ENCODE measurements at places on chromosomes 2 and 18. TPM values are rescaled to one million over a fixed set of nuclear protein-coding genes. Genes with fewer than 3 reads are reported as not detected.

DNA sequence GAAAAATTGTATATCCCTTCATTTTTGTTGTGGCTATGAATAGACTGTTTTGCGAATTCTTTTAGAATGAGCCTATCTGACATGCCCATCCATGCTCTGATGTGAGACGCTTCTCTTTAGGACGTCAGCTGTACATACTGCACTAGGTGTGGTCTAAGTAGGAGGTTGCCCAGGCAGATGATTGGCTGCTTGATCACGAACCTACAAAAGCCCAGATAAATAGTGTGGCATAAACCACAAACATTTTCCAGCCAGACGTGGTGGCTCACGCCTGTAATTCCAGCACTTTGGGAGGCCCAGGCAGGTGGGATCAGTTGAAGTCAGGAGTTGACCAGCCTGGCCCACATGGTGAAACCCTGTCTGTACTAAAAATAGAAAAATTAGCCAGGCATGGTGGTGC lies 251.8 kb downstream of the AGAP1 start:
- no peak for DNase-seq

DNA sequence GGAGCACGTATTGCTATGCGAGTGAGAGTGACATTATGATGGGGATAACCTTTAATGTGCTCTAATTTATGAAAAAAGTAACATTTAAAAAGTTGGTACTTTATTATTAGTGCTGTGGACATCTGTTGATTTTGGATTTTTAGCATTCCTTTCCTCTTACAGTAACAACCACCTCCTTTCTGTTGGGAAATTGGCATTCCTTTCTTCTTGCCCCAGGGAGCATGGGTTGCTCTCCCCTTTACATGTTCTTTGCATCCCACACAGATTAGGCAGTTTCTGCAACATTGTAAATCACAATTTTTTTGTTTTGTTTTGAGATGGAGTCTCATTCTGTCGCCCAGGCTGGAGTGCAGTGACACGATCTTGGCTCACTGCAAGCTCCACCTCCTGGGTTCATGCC lies 300.2 kb downstream of the LPIN1 start:
- DNase-seq, result no peak

- DNase-seq, result no peak
Observed at GRCh38 chr2:230208576-230208975, 11.2 kb downstream of the SP110 start.

GRCh38 chr2:85255813-85256594 lies 71.8 kb downstream of the TGOLN2 start:
- no peak for DNase-seq

DNA sequence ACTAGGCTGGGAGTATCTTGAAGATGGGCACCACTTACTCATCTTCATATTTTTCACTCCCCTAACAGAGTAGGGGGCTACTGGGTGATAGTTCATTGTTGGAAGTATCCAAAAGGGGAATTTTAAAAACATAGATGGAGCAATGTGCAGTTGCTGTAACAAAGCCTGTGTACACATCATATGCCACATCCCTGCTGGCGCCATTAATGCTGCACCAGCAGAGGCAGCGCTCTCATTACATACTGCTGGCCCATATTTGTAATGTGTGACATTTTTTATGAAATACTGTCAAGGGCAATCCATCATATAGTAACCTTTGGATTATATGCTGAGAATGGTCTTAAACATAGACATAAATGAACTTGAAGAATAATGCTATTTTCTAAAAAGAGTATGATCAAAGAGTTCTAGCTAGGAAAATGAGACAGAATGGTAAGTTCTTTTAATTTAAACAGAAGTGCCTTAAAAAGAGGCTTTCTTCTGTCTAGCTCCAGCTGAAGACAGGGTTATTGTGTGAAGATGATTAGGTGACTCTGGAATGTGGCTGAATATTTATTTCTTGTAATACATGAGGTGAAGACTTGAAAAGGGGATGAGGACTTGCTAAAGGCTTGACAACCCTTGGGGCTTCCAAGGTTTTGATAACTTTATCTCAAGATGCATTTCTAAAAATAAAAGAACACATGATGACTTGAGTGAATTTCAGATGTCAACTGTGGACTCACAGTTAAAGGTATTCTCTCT lies 2.4 kb upstream of the TMEM178A start:
- no peak for DNase-seq

GRCh38 chr2:158025255-158025996 lies 76.2 kb upstream of the UPP2 start:
- no peak for DNase-seq

DNA sequence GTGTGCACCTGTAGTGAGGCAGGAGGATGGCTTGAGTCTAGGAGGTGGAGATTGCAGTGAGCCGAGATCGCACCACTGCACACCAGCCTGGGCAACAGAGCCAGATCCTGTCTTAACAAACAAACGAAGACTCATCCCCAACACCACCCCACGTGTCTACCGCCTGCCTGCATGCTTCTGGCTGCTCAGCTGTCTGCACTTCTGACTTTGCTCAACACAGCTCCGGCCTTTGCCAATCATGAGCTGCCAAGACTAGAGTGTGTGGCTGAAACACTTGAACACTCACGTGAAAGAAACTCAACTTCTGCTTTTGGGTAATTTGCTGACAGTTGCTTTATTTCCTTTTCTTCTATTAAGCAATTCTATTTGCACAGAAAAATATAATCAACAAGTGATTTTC lies 32.1 kb upstream of the SP3 start:
- DNase-seq, result no peak

GRCh38 chr18:74935434-74935833 lies 273.5 kb downstream of the PTGR3 start:
- no peak for DNase-seq

DNA sequence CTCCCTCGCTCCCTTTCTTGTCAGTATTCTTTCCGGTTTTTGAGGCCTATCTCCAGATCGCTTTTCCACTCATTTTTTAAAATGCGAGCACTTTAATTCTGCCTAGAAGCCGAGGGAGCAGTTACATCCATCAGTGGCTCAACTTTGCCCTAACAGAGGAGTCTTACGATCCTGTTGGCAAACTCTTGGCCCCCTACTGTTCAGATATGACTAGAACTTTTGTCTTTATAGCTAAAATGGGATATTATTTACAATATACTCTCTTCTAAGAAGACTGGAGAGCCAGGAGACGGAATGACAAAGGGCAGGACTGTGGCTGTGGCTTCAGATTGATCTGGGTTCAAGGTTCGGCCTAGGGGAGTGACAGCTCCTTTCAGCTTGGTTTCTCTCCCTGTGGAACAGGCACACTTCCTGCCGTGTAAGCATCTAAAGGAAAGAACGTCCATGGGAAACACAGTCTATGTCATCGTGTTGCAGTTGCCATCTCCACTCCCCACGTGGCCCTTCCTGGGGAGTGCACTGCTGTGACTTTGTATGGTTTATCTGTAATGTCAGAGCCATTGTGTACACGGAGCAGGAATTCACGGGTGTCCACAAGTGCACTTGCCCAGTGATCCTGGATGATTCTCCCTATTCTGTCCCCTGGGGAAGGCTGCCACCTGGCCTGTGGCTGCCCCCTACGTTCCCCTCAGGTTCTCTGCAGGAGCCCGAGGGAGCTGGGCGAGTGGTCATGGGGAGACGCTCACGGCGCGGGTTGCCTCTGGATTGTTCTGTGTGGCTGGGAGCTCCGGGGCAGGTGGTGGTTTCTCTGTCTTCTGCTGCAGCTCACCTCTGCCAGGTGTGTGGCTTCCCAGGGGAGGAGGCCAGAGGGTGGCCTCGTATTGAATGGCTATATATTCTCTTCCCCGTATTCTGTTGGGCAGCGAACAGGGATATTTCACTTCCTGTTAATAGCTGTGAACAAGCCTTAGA lies 222.0 kb downstream of the LDLRAD4 start:
- DNase-seq, result no peak

DNA sequence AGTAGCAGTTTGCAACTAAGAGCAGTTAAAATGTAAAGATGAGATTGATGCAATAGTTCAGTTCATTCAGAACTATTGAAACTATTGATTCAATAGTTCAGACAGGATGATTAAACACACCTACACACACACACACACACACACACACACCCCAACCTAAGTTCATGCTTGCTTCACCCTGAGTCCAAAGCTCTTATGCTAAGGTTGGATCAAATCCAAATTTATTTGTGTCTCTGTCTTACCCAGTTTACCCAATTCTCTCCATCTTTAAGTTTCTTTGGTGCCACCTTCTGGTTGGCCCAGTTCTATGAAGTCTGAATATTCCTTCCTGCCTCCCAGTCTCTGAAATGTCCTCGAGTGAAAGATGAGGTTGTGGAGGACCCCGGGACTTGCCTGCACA lies 5.1 kb downstream of the SERPINB8 start:
- DNase-seq, result no peak

DNA sequence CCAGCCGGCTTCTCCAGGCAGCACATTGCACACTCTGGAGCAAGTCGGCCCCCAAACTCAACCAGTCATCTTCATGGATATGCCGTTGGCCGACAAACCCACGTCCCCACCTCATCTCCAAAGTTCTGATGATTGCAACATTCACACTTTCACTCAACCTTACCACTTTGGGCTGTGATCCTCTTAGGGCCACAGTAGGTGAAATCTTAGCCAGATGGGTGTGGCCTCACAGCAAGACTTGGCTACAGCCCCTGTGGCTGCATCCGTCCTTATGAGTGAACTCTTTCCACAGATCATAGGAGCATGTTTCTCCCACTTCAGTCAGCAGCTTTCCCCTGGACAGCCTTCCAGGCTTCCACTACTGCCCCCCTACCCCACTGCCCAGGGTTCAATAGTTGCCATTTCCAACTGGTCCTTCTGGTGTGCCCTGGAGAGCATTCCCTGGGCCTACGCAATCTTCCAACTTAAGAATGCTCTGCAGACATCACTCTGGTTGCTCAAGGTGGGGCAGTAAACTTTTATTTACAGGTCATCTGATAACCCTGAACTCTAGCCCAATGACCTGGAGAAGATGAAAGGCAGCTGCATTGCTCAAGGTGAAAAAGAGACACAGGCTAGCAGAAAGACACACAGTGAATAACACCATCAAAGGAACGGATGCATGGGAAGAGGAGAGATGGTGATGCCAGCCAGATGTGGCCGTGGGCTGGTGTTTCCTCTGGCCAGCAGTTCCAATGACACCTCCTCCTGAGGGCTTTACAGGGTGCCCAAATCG lies 34.5 kb downstream of the ARL4C start:
- no peak for DNase-seq

GRCh38 chr18:5095239-5095638 lies 101.8 kb downstream of the AKAIN1 start:
- no peak for DNase-seq

DNA sequence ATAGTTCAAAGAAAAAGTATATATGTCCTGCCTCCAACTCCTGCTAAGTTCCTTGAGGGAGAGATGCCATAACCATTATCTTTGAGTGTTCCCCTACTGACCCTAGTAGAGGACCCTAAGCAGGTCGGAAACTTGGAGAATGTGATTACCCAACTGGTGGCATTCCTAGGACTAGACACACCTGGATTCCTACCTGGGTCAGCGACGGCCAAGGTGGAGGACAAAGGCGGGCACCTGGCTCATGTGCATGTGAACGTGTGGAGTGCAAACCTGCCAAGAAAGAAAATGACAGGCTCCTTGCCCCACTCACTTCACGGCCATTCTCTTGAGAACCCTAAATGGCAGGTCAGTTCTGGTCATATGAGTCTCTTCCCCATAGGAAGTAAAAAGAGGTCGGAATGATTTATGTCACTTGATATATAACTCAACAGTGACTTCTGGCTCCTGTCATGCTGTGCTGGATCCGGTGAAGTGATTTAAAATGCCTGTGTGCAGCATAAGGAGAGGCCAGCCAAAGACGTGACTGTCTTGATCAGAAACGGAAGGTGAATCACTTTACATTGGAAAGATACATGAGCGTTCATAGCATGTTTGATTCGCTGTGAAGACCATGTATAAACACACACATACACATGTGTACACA lies 371.6 kb downstream of the EIPR1 start:
- DNase-seq, result no peak

DNA sequence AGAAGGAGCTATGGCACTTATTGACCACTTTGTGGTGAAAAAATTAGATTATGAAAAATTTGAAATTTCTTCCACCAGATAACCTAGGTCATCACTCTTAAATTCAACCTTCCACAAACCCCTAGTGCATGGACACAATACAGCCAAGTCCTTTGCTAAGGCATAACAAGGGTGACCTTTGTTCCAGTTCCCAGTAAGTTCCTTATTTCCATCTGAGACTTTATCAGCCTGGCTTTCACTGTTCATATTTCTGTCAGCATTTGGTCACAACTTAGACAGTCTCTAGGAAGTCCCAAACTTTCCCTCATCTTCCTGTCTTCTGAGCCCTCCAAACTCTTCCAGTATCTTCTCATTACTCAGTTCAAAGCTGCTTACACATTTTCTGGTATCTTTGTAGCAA lies 132.5 kb downstream of the TRABD2A start:
- DNase-seq, result no peak

DNA sequence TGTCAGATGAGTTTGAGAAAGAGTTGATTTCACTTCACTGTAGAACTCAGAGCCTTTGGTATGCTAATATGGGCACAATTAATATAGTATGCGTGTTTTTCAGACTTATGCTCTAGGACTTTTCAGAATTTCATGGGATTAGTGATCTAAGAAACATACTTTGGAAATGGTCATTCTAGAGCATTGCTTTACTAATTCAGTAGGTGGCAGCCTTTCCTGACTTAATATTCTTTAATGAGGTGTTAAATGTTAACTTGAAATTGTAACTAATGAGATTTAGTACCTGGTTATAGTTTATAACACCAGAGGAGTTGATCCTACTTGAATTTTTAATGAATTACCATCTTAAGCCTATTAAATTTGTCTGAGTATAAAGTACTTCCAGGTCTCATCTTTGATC lies 28.4 kb downstream of the ACTR2 start:
- no peak for DNase-seq

GRCh38 chr18:8607776-8608742 lies 1.2 kb upstream of the RAB12 start:
- DNase-seq, result no peak

DNA sequence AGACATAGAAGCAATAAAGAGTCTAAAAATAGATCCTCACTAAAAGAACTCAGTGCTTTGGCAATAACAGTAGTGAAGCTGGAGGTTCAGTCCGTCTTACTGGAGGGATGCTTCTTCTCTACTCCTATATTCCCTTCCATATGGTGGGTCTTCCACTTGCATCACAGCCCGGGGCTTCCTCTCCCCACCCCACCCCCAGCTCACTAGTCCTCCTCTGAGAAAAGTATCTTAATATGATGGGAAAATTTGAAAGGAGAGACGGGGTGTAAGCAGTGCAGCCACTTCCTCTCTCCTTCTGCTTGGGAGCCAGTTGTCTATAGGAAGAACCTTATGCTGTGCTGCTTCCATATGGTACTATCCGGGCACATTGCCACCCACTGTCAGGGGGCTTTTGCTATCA lies 57.2 kb upstream of the SPOPL start:
- DNase-seq, result no peak

- DNase-seq, result no peak
Observed at GRCh38 chr2:218345491-218346236, 11.0 kb upstream of the CATIP start.

GRCh38 chr2:178404368-178404767 lies 46.6 kb downstream of the PRKRA start:
- DNase-seq, result no peak

GRCh38 chr2:161355983-161356382 lies 47.8 kb downstream of the PSMD14 start:
- DNase-seq, result no peak

The ICOS gene
- 98.1 TPM for total RNA-seq

The CHST9 gene
- total RNA-seq, result not detected

The GLB1L gene
- total RNA-seq, result 2.4 TPM

The CYS1 gene
- total RNA-seq, result not detected

The NLRC4 gene
- not detected for total RNA-seq

The CNDP2 gene
- total RNA-seq, result 75.5 TPM

The ABCG5 gene
- not detected for total RNA-seq

The TEKT4 gene
- not detected for total RNA-seq

The CYP27C1 gene
- not detected for total RNA-seq
